ENCODE measurements at places on chromosomes 6 and 20.
A peak's percentile ranks its signal among the peaks of the same experiment; 100 is the strongest.

DNA sequence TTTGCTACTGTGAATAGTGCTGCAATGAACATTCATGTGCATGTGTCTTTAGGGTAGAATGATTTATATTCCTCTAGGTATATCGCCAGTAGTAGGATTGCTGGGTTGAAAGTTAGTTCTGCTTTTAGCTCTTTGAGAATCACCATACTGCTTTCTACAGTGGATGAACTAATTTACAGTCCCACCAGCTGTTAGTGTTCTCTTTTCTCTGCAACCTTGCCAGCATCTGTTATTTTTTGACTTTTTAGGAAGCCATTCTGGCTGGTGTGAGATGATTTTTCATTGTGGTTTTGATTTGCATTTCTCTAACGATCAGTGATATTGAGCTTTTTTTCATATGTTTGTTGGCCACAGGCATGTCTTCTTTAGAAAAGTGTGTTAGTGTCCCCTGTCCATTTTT, 40.0 kb downstream of the PLG start:
- DNase-seq, result no peak

DNA sequence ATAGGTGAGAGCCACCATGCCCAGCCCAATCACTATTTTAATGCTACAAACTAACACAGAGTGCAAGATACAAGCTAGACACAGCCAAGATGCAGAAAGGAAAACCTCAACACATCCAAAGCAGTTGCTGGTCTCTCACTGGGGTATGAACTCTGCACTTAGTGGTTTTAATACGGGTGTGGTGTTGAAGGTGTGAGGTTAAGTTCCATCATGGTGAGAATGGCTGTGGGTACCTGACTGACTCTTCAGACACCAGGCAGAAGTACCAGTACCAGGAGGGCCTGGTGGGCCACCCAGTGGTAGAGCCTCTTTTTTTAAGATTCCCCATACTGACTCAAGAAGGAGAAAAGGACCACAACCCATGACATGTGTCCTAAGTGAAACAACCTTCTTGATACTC, 13.0 kb downstream of the GNAS-AS1 start:
- no peak for DNase-seq

DNA sequence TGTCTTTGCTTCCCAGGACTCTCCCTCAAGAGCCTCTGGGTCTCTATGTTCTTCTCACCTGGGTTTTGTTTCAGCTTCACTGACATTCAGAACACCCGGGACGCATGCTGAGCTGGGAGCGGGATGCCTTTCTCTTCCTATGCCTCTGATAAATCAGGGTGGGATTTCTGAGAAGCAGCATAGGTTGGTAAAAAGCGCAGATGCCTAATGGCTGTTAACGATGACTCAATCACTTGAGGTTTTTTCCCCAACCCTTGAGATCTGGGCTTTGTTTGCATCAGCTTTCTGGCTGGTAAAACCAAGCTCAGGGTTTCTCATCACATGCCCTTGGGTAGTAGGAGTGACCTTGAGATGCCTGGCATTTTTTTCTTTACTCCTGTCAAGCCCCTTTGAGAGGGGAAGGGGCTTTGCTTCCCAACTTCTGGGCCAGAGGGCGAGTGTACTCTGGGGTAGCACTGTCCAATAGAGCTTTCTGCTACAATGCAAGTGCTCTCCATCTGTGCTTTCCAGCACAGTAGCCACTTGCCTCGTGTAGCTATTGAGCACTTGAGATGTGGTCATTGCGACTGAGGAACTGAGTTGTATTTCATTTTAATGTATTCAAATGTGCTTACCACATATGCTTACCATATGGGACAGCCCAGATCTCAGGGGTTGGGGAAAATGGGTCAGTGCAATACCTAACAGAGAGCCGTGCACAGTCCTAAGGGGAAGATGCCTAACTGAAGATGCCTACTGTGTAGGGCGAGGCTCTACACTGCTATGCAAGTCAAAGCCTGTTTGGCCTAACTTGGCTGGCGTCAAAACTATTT, 69.1 kb downstream of the PPP1R14C start:
- DNase-seq, result no peak

DNA sequence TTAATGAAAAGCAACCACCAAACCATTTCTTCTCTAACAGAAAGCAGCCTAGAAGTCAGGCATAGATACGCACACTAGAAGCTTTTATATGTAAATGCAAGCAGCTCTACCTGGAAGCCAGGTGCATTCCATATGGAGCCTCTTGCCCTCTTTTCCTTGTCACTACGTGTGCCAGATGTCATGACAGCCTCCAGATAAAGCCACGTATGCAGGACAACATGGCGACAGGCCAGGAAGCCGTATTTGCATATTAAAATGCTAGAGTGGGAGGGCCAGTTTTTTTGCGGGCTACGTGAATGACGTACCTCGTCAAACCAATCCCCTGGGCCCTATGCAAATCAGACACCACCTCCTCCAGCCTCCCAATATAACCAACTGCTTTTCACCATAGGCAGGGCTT, 308.1 kb upstream of the SPTLC3 start:
- DNase-seq, result no peak

GRCh38 chr6:52081237-52081636, 6.2 kb downstream of the PKHD1 start:
- no peak for DNase-seq

- no peak for DNase-seq
Measured at GRCh38 chr6:4806337-4806725, 30.1 kb downstream of the CDYL start.

DNA sequence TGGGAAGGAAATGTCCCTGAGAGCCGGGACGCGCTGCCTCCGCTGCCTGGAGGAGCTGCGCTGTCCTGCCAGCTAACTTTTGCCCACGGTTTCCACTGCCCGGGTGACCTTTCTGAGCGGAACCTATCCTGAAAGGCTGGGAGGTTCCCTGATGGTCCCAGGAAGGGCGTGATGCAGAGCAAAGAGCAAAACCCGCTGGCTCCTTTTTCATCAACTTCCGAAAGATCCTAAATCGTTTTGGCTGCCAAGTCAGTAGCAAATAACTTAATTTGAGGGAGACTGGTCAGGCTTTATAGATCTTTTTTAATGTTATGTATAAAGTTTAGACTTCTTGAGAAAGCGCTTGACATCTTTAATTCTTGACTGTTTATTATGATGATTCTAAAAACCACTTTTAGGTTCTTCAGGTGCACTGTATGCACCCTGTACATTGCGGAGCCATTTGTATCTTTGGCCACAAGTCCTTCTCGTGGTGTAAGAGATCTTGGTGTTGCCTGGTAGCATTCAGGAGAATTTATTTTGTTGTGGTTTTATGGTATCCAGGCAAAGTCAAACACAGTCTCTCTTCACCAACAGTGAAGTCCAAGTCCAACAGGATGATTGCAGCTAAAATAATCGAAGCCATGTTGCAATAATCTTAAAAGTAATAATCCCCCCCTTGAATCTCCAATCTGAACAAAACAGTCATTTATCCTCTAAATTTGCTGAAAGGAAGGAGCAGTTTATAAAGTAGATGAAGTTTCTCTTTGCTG, at the start of gene SYNE1:
Gene SYNE1, minus strand, starts transcription at position 67 of the 752 bp plus-strand sequence. CDS start 9,031 bp downstream, outside the sequence.
- no peak for DNase-seq

DNA sequence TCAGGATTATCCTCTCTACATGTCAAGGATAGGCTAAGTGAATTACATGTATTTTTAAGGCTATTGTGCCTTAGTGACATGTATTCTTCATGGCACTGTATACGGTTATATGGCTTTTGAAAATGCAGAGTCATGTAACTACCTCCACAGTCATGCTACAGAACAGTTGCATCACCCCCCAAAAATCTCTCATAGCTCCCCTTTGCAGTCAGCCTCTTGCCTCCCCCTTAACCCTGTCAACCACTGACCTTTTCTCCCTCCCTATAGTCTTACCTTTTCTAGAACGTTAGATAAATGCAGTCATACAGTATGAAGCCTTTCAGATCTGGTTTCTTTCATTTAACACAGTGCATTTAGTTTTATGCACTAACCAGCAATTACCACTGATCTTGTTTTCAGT, 10.3 kb upstream of the RNF24 start:
- DNase-seq, result no peak

GRCh38 chr6:124052120-124052519, 248.5 kb downstream of the NKAIN2 start:
- DNase-seq, result no peak

DNA sequence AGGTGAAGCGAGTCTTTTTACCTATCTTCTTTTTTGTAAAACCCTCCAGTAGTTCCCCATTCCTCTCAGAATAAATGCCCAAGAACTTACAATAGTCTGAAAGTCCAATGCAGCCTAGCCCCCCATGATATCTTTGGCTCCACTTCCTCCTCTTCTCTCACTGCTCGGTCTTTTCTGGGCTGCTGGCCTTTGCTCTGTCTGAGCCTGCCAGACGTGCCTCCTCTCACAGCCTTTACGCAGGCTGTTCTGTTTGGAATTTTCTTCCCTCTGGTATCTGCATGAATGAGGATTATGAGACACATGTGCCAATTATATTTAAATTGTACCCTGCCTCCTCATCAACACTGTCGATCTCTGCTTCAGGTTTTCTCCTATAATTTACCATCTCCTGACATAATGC, 174.1 kb downstream of the EYA4 start:
- no peak for DNase-seq

DNA sequence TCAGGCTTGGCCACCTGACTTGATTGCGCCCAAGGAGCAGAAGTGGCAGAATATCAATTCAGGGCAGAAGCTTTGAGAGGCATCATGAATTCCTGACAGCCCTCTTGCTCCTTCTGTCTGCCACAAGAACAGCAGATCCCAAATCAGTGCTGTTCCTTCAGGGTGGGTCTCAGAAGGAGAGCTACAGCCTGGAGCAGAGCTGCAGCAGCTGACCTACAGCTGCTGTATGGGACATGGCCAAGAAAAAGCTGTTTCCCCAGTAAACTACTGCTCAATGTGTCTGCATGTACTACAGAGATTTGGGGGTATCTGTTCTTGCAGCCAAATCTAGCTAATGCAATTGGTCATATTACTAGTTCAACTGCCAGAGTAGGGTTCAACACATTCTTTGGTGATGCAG, 69.0 kb downstream of the SLC22A3 start:
- DNase-seq, result no peak

DNA sequence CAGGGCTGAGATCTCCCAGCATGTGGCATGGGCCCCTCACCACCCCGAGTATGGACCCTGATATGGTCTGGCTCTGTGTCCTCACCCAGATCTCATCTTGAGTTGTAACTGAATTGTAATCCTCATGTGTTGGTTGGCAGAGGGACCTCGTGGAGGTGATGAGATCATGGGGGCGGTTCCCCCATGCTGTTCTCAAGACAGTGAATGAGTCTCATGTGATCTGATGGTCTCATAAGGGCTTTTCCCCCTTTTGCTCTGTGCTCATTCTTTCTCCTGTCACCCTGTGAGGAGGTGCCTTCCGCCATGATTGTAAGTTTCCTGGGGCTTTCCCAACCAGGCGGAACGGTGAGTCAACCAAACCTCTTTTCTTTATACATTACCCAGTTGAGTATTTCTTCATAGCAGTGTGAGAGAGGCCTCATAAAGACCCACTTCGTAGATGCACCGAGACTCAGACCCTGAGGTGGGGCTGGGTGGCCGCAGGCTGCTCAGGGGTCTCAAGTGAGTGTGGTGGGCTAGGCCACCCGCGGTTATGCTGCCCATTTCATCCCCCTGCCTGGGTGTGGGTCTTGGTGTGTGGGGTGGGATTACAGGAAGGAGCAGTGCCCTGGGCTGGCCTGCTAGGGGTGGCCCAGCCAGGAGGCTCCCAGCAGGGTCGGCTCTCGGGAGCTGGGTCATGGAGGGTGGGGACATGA, 26.2 kb upstream of the GATA5 start:
- DNase-seq, result peak; percentile 76

DNA sequence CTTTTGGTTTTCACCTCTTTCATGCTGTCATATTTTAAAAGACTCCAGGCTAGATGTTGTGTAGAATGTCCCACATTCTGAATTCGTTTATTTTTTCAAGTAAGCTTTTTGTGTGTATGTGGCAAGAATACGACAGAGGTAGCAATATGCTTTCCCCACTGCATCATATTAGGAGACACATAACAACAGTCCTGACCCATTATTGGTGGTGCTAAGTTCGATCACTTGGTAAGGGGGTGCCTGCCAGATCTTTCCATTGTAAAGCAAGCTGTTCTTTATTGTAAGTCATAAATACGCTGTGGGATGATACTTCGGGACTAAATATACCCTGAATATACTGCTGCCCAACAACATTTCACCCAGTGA, 588 bp upstream of the NCOA3 start:
- DNase-seq, result no peak

GRCh38 chr6:11439017-11439420, 98.5 kb upstream of the TMEM170B start:
- no peak for DNase-seq

GRCh38 chr6:108748959-108749358, 99.3 kb upstream of the ARMC2 start:
- DNase-seq, result no peak

DNA sequence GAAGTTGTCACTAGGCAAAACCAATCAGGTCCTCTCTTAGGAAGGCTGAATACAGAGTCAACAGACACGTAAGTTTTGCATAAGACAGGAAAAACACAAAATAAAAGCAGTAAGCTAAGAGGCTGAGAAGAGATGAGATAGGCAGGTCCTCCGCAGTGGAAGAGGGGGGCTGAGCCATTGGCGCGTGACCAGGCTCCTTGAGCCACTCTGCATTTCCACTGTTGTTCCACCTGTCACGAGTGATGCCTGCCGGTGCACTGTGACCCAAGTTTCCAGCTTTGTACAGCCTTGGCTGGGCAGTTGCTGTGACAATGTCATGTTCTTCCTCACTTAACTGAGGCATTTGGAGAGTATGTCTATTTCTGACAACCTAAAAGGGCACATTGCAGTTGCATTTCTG, 58.6 kb downstream of the NUDT3 start:
- DNase-seq, result no peak

GRCh38 chr6:30913721-30914075, 340 bp upstream of the VARS2 start:
- no peak for DNase-seq

DNA sequence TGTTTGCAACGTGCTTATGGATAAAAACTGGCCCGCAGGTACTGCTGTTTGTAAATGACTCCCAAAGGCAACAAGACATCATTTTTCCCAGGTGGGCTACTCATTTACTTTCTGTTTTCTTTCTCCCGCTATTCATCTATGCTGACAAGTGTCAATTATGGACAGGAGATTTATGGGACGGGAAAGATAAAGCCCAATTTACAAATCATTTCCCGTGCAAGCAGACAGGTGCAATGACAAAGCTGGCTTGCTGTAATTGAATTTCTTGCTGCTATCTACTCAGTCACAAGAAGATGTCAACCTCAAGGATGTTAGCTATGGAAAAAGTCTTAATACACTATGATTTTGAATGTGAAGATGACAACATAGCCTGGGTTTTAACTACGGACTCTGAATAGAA, 125.5 kb downstream of the EPHA7 start:
- no peak for DNase-seq
